Kidney epithelial cell (primary cell): ENCODE measurements at places on chromosomes 13 and 19. TPM values are rescaled to one million over a fixed set of nuclear protein-coding genes. Genes with fewer than 3 reads are reported as not detected.

ZNF627 gene
- total RNA-seq, result 19.6 and 23.1 TPM in 2 replicates

DNA sequence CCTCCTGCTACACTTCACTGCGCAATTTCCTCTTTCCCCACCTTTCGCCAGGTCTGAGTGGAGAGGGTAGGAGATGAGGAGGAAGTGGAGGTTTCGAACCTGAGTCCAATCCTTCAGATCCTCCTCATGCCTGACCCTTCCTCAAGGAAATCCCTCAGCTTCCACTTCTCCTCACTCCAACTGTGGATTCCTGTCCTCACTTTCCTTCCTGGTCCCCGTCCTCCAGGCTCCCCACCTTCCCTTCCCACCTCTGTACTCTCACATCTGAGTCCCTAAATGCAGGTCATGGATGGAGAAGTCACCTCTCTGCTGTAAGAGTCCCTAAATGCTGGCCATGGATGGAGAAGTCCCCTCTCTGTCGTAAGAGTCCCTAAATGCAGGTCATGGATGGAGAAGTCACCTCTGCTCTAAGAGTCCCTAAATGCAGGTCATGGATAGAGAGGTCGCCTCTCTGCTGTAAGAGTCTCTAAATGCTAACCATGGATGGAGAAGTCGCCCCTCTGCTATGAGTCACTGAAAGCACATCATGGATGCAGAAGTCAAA is 3.1 kb downstream of the TMEM86B start:
- DNase-seq, result no peak

- DNase-seq, result no peak
Measured at GRCh38 chr19:33804021-33804799, 7.5 kb downstream of the KCTD15 start.

PSG2 gene
- total RNA-seq, result not detected in 2 replicates

DNA sequence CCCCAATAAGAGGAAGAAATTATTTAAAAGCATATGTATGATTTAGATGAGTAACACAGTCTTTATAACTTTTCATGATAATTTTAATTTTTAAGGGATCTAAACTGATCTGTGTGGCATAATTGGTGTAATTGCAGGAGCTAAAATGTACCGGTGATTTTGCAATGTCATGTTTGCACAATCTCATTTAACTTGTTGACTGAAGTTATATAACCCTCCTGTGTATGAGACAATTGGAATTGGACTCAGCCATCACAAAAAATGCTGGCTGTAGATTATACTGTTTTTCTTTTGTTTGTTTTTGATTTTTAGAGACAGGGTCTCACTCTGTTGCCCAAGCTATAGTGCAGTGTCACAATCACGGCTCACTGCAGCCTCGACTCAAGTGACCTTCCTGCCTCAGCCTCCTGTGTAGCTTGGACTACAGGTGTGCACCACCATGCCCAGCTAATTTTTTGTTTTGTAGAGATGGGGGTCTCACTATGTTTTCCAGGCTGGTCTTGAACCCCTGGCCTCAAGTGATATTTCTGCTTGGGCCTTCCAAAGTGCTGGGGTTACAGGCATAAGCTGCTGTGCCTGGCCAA is 26.1 kb downstream of the FGF9 start:
- no peak for DNase-seq

DNA sequence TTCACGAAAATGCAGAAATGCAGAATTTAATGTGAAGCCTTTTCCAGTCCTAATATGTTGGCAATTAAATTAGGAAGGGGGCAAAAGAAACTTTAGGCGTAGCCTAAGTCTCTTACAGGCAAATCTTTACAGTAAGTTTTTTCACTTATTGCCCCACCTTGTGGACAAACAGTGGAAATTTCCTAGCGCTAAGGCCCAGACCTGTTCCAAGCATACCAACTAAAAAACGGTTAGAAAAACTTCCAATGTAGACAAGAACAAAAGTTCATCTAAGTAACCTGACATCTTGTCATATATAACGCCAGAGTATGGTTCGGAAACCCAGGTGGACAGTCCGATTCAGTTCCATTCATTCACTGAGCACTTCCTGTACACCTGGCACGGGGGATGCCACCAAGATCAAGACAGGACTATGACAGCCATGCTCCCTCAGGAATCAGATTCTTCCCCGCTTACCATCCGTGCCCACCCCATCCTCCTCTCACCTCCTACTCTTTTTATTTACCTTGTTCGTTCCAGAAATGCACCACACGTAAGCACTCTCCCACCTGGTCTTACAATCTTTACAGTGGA is 4.9 kb downstream of the ZAR1L start:
- DNase-seq, result no peak

GRCh38 chr19:30663611-30664174 is 291.5 kb downstream of the ZNF536 start:
- no peak for DNase-seq

DNA sequence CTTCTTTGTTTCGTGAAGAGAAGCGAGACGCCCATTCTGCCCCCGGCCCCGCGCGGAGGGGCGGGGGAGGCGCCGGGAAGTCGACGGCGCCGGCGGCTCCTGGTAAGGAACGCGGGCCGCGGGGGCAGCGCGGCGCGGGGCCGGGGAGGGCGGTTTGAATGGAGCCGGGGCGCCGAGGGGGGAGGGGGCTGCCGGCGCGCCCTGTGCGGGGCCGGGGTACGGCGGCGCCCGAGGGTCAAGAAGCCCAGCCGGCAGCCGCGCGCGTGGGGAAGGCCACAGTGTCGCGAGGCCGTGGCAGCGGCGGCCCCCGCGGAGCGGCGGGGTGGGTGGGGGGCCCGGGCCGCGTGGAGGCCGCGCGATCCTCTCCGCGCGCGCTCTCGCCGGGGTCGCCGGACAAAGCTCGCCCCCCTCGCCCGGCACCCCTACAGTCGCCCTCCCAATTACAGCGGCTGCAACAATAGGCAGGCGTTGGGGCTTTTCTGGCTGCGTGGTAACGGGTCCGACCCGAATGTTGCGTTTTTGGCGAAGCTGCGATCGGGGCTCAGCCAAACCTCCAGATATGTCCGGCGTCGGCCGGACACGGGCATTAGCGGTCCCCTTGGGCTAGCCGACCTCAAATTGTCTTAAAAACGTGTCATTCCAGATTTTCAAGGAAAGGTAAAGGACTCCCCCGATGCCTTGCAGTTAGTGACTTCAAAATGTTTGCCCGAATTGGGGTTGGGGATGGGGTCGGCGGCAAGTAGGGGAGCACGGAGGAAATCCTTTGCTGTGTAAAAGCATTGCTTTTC is 437 bp downstream of the SMARCA4 start:
- no peak for DNase-seq

DNA sequence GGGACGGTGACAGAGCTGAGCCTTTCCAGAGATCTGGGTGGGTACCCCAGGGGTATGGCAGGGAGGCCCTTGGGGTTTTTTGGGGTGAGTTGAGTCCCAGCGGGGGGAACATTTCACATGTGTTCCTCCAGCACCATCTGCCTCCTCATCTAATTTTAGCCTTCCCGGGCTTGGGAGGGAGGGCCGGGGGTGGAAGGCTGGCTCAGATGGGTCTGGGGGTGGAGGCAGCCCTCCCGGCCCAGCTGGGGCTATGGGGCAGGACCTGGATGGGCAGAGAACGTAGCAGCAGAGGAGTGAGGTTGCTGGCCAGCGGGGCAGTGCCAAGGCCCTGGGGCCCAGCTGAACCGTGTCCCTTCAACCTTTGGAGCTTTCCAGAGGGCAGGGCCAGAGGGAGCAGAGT is 23.5 kb downstream of the ADGRL1 start:
- DNase-seq, result no peak

PSG7 gene
- not detected in 2 replicates for total RNA-seq

DNA sequence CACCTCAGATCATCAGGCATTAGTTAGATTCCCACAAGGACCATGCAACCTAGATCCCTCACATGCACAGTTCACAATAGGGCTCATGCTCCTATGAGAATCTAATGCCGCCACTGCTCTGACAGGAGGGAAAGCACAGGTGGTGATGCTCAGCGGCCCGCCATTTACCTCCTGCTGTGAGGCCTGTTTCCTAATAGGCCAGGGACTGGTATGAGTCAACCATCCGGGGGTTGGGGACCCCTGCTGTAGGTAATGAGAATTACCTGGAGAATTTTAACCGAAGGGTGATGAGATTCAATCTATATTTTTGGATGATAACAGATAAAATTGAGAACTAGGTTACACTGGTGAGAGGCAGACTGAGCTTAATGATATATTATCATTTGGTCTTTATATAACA is 101.4 kb downstream of the LACC1 start:
- DNase-seq, result no peak

C19orf67 gene
- not detected in 2 replicates for total RNA-seq

CCNE1 gene
- total RNA-seq, result 2.5 and 5.3 TPM in 2 replicates

- DNase-seq, result no peak
Measured at GRCh38 chr13:93217721-93218261, 8.8 kb upstream of the GPC6 start.

GRCh38 chr19:55901369-55902079 is 30.6 kb downstream of the NLRP13 start:
- DNase-seq, result no peak

DNA sequence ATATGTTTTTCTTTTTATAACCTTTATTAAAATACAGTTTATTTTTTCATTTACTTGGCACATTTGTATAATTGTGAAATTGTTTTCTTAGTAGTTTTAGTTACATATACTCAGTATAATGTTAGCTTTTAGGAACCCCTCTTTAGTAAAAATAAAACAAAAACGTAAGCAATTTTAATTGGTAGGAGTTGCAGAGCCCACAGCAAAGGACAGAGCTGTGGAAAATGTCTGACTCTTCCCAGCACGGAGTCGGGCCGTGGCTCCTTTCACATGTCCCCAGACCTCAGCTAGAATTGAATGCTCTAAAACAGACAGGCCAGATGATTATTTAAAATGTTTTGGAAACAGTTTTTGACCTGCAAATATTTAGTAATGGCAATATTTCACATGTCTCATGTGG is 27.9 kb upstream of the CEACAM21 start:
- no peak for DNase-seq

MYH14 gene
- total RNA-seq, result 87.8 and 96.0 TPM in 2 replicates

IQCN gene
- 0.13 and 0.21 TPM in 2 replicates for total RNA-seq

GRCh38 chr19:48218997-48219396 is 36.7 kb downstream of the CARD8 start:
- no peak for DNase-seq

C1QTNF9B gene
- not detected in 2 replicates for total RNA-seq

DNA sequence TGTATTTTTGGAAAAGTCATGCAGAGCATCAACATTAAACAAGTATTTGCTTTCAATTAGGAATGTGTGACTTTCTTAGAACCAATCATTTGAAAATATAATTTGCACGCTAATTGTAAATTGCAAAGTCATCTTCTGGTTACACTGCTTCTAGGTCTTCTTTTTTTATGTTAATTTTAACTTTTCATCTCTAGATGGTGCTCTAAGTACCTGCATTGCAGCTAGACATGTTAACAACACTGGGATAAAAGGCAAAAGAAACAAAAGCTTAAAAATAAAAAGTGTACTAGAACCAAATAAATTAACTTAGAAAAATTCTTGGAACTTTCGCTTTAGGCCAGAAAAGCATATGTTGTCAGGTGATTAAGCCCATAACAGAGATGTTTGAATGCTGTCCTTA is 2758.2 kb downstream of the PCDH9 start:
- DNase-seq, result no peak

DNA sequence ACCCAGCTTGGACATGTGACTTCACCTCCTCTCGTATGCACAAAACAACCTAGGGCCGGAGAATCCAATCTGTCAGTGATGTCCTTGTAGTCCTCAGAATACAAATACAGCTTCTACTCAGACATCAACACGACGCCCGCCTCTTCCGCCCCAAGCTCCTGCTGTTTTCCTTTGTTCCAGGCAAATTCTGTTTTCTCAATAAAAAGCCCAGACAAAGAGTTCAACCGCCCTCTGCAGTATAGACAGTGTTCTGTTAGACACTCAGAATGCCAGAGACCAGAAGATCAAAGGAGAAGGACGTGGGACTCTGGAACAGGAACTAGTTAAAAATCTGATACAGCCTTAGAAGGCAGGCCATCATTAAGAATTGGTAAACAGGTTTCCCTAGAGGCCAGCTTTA is 42.0 kb upstream of the GGACT start:
- no peak for DNase-seq

DNA sequence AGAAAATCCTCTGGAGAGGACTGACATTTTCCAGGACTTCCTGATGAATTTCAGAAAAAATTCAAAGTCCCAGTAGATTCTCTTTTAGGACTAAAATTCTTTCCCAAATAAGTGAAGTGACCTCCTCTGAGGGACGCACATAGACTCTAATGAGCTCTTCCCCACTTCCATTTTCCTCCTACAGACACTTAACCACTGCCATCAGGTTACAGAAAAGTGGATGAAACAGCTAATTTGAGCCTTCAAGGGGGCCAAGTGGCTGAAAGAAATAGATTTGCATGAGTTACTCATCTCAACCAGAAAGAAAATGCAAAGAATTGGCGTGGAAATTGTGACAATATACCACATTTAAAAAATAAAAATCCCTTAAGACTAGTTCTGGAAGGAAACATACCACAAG is 185.3 kb upstream of the EDNRB start:
- no peak for DNase-seq

DNA sequence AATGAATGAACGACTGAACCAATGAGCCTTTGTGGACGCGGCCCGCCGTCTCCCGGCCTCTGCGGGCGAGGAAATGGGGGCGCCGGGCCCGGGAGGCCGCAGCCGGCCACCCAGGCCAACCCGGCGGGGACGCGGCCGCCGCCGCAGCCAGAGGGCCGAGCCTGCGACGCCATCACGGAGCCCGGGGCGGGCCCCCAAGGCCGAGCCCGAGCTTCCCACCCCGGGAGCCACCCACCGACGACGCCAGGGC is 216 bp downstream of the SUGP2 start:
- no peak for DNase-seq

LILRB4 gene
- total RNA-seq, result 2.7 TPM in 1 of 2 replicates, not detected in the other

CBY2 gene
- not detected in 2 replicates for total RNA-seq

DNA sequence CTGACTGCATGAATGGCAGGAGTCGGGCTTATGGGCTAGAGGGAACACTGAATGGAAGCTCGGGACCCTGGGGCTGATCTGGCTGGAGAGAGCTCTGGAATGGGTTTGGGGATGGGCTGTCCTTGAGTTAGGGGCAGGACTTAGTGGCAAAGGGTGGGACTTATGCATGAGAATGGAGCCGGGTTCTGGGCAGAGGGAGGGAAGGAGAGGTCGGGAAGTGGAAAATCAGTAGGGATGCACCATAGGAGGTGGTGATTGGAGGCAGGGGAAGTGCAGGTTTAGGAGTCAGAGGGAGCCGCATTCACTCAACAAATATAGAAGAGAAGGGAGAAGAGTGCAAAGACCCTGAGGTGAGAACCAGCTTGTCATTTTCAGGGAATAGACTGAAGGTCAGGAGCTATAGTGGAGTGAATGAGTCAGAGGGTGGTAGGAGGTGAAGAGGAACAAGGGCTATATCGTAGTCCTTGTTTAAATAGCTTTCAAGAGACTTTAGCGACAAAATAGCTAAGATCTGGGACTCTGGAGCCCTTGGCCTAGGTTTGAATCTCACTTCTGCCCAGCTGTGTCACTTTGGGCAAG is 748 bp downstream of the RAB4B start:
- no peak for DNase-seq

GRCh38 chr19:34960940-34961679 is 2.9 kb downstream of the ZNF792 start:
- DNase-seq, result no peak

LYPD4 gene
- not detected in 2 replicates for total RNA-seq

DNA sequence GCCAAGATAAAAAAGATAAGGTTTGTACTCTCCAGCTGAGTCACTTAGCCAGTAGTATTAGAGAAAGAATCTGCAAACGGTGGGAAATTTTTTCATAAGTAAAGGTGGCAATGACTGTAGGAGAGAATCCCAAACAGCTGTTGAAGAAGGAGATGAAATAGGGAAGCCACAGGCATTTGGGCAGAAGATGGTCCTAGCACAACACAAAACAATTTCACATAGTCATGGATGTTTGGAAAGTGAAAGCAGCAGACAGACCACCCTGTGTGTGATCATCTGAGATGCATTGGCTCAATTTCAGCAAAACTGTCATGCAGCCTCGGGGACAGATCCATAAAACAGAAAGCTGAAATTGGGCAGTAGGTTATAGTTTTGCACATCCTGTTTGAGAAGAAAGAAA is 2832.4 kb downstream of the PCDH9 start:
- no peak for DNase-seq
